ENCODE measurements at places on chromosomes 5 and 9.

GRCh38 chr5:109482748-109483147 lies 73.0 kb upstream of the PJA2 start:
- no peak for DNase-seq

GRCh38 chr9:109101202-109101595 lies 18.5 kb downstream of the TMEM245 start:
- DNase-seq = no peak

DNA sequence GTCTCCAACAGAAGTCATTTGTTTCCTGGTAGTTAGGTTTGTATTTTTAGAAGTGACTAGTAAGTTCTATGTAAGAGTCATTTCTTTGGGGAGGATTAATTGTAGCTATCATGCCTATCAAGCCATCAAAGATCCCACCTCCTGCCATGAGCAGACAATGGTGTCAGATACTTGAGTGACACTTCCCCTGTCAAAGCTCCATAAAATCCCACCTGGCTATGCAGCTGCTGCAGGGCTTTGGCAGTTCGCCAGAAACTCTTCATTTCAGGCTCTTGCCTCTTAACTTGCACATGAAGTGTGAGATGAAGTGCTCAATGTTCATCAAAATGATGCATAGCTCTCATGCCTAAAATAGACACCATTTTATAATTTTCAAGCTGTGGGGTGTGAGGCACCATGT lies 312.1 kb downstream of the CDH12 start:
- DNase-seq = no peak

DNA sequence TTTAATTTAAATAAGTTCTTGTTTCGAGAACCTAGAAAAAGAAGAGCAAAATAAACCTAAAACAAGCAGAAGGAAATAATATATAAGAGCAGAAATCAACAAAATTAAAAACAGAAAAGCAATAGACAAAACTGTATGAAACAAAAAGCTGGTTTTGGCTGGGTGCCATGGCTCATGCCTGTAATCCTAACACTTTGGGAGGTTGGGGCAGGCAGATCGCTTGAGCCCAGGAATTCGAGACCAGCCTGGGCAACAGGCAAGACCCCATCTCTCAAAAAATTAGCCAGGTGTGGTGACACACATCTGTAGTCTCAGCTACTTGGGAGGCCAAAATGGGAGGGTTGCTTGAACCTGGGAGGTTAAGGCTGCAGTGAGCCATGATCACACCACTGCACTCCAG lies 59.2 kb upstream of the OTP start:
- no peak for DNase-seq

- DNase-seq = no peak
Measured at GRCh38 chr5:173704615-173705511, 88.4 kb upstream of the BOD1 start.

DNA sequence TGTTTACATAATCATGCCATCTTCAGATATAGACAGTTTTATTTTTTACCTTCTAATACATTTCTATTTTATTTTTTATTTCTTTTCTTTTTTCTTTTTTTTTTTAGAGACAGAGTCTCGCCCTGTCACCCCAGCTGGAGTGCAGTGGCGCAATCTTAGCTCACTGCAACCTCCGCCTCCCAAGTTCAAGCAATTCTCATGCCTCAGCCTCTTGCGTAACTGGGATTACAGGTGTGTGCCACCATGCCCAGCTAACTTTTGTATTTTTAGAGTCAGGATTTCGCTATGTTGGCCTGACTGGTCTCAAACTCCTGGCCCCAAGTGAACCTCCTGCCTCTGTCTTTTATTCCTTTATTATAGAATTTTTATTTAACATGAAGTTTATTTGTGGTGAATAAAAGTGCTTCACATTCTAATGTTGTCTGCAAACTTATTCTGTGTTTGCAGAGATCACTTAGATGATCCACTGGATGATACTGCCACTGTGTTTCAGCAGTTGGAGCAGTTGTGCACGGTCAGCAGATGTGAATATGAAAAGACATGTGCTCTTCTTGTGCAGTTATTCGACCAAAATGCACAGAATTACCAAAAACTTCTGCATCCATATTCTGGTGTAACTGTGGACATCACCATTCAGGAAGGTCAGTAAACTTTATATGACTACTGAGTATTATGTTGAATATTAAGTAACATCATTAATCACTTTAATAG lies 62.2 kb downstream of the RANBP17 start:
- no peak for DNase-seq

GRCh38 chr5:103094737-103095136 lies 25.2 kb downstream of the GIN1 start:
- DNase-seq = no peak

DNA sequence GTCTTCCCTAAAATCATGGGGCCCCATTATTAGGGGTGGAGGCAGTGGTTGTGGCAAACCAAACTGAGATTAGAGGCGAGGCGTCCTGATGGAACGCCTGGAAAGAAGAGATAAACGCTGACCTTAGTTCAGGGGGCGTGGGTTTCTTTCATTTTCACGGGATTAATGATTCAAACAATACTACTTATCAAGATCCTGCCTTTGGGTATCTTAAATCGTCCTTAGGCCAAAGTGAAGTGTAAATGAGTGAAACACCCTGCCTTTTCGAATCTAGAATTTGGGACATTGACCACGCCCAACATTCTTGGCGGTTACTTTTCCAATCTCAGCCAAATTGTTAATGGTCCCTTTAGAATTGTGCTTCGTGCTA lies 1.0 kb upstream of the UBTD2 start:
- DNase-seq = no peak

DNA sequence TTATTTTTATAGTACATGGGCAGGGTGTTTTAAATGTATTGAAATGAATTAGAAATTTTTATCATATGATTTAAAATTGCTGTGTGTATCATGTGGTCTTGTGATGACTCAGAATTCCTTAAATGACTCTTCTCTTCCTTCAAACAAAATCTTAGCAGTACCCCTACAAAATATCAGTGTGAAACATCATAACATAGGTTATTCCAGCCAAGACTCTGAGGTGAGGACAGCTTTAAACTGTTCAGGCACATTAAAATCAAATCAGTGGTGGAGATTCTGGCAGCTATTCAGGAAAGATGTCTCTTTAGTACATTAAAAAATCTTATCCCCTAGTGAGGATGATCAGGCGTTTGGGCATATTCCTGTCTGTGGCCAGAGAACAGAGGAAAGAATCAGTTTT lies 174.0 kb downstream of the MAN2A1 start:
- no peak for DNase-seq

DNA sequence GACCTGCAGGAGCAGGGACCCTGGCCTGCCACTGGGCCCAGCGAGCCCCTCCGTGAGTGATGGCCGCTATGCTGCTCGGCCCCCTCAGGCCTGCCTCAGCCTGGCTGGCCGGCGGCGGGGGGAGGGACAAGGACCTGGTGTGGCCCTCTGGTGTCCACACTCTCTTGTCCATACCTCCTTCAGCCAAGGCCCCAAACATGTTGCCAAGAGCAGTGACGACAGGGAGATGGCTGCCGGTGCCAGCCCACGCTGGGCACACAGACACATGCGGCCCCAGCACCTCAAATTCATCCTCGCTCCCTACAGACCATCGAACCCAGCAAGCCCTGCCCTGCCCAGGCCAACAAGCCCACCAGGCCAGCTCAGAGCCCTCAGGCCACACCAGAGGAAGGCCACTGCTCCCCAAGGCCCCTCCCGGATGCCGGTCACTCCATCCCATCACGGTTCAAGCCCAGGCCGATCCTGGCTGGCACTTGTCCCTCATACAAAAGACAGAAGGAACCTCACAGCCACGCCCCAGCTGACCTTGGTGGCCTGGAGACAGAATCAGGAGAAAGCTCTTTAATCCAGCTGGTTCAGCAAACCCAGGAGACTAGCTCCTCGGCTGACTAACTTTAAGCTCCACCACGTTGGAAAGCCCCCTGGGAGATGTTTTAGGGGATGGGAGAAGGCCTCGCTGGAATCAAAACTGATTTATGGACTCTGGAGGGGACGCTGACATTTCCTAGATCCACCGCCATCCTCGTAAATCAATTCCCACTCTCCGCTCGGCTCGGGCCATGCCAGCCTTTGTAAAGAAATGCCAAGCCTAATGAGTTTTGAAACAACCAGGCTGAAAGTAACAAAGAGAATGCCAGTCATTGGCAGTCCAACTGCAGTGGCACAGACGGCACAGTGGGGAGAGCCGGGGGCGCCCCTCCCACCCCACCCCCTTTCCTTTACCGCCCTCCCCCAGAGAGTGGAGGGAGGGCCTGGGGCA lies 84.9 kb downstream of the VAV2 start:
- DNase-seq = no peak

GRCh38 chr5:62100201-62100600 lies 205.8 kb upstream of the KIF2A start:
- DNase-seq = no peak

GRCh38 chr9:105280691-105281090 lies 36.2 kb downstream of the SLC44A1 start:
- DNase-seq = no peak

DNA sequence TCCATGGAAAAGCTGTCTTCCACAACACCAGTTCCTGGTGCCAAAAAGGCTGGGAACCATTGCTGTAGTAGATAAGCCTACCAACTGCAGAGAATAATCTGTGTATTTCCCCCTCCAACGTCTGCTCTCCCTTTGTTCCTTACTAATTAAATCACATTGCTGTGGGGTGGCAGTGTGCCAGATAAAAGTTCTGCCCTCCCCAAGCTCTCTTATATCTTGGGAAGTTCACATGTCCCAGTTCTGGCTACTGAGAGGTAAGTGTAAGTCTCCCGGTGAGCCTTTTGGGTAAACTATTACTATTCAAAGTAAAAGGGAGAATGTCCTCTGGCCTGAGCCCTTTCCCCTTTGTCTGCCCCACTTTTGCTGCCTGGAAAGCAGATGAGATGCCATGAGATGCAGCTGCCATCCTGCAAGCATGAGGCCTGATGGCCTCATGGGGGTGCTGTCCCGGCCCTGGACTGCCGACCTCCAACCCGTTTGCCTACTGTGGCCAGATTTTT lies 14.7 kb downstream of the ENC1 start:
- no peak for DNase-seq

- DNase-seq = no peak
Measured at GRCh38 chr9:6545017-6545691, 100.4 kb downstream of the GLDC start.

GRCh38 chr5:131999441-132000240 lies 11.8 kb downstream of the ACSL6 start:
- no peak for DNase-seq

GRCh38 chr5:4420681-4421080 lies 719.4 kb upstream of the ADAMTS16 start:
- no peak for DNase-seq

DNA sequence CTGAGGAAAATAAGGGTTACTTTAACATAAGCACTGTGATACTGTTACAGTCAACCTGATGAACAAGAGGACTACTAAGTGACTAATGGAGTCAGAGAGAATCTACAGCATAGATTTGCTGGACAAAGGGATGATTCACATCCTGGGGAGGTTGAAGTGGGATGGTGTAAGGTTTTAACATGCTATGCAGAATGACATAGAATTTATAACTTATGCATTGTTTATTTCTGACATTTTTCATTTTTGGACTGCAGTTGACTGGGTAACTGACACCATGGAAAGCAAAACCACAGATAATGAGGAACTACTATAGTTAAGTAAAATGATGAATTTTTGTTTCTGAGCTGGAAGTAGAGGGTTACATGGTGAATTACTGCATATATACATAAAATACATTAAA lies 389.2 kb downstream of the MAT2B start:
- DNase-seq = no peak

DNA sequence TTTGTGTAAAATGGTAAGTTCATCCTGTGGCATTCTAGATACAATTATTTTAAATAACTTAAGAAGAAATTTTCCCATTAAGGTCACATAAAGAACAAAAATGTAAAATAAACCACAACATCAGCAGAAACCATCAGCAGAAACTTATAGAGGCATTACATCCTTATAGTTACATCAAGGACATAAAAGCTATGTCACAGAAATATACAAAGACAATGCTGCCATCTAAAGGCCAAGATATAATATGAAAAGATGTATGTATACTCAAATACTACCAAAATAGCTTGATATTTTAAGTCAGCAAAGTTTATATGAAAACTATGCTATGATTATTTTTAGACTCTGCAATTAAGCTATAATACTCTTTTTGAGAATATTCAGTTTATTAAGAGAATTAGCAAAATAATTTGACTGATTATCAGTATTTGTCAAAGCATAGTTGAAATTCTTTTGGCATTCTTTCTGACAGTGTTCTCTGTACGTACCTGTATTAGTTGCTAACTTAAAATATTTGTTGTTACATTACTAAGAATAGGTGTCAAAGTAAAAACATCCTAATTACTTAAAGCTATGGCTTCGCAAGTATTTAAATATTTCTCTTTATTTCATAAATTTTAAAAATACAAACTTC lies 36.2 kb downstream of the FBXL17 start:
- no peak for DNase-seq

DNA sequence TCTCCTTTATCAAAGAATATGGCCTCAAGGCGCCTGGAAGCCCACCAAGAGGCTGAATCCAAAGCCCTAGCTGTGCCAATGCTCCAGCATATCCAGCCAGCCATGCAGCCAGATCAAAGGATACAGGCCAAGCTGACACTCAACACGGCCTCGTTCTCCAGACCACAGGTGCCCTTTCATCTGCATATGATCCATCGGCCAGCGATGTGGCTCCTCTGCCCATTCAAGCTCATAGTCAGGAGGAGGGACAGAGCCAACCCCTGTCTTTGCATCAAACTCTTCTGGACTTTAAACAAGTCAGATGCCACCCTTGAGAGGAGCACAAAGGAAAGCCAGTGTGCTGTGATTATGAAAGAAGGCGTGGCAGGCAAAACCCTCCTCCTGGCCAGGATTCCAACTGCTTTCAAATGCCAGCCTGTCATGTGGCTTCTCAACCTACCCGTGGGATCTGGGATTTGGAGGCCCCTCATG lies 42.5 kb downstream of the ADAM19 start:
- DNase-seq = no peak

DNA sequence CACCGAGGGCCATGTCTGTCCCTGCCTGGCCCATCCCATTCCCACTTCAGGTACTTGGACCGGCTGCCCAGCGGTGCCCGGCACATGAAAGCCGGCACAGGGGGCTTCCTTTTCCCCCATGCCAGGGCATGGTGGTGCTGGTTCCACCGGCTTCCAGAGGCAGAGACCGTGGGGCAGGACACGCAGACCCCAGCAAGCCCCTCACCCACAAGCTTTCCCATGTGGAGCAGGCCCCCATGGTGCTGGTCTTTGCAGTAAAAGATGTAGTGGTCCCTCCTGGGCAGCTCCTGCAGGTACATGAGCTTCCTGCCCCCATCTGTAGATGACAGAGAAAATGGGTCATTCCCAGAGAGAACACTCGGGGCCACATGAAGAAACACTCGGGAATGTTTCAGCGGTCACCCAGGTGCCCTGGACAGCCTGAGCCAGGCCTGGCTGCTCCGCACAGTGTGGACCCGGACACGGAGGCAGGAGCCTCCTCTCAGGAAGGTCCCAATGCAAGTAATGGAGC lies 2.0 kb downstream of the OBP2B start:
- DNase-seq = no peak

Measured in stimulated activated CD4-positive, alpha-beta T cell treated with anti-CD3 and anti-CD28 coated beads, Interleukin-12 subunit alpha, Interleukin-12 subunit beta, amount 100 ng/mL, for 24 hours (primary cell).